ENCODE measurements at places on chromosomes 11 and 22.

- DNase-seq = no peak
Observed at GRCh38 chr11:127649071-127649470, 648.5 kb upstream of the KIRREL3 start.

GRCh38 chr22:37752189-37753087 lies 55.3 kb upstream of the GCAT start:
- DNase-seq = peak; percentile 92

DNA sequence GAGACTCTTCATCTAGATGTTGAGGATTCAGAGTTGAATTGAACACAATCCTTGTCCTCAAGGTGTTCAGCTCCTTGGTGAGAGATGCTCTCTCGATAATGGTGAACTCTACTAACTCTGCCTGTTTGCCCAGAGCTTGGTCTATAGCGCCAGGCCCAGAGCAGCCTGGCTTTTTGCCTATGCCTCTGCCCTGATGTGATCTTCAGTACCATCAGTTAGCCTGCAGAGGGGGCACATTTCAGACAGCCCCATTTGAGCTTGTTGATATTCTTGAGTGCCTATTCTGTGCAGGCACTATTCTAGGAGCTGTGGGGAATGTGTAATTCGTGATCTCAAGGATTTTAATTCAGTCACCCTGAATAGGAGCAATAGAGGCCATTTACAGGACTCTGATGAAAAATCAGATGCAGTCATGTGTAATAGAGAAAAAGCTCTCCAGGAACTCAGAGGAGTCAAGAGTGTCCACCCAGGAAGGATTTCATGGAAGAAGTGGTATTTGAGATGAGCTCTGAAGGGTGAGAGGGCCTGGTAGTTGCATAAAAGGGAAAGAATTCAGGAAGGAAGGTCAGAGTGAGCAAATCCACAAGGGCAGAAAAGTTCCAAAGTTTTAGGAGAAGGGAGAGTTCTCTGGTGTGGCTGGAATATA lies 19.3 kb downstream of the GTPBP1 start:
- DNase-seq = peak; percentile 36

DNA sequence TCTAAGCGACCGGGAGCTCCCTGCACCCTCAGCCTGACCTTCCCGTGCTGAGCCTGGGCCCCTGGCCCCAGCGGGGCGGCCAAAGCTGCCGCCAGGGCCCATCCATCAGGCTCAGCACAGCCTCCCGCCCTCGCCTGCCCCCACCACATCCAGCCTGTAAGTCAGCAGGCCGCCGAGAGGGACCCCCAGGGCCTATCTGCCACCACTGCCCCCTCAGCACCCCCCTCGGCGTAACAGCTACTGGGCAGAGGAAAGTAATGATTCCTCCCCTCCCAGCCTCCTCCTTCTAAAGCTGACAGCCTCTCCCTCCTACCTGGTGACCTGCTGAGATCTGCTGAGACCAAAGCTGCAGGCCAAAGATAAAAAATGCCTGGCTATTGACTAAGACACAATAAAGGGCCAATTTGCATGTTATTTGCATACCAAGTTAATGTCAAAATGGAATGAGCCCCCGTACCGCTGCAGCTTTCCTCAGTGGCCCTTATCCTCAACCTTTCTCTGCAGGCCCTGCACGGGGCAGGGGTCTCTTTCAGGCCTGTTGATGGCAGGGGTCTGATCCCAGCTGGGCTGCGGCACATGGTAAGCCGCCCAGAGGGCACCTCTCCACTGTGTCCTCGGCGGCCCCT lies 51.6 kb downstream of the RPUSD4 start:
- no peak for DNase-seq

DNA sequence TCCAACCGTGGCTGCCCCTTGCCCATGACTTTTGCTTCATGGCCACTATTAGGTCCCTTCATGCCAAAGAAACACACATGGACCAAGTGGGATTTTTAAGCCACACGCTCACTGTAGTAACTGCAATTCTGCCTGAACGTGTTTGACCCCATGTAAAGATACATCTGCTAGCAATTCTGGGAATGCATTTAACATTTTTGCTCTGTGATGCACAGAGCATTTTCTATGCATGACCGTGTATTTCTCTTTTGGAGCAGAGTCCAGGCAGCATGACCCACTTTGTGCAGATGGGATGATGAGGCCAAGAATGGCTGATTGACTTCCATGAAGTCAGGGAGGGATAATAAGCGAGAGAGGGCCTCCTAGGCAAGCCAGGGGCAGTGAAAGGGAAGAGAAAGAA lies 108.5 kb downstream of the TP53I11 start:
- DNase-seq = no peak

DNA sequence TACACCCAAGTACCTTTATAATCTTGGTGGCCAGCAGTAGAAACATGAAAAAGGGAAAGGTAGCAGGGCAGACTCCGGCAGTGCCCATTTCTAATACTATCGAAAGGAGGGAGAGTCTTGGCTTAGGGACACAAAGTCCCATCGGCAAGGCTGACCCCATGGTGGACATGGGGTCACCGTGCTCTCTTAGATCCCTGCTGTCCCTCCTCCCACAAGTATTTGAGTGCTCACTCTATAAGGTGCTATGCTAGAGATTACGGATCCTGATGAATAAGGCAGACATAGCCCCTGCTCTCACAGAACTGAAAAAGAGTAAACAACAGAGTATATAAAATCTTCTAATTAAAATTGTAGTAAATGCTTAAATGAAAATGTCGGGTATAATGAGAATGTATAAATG lies 172.4 kb upstream of the PITPNB start:
- DNase-seq = no peak

DNA sequence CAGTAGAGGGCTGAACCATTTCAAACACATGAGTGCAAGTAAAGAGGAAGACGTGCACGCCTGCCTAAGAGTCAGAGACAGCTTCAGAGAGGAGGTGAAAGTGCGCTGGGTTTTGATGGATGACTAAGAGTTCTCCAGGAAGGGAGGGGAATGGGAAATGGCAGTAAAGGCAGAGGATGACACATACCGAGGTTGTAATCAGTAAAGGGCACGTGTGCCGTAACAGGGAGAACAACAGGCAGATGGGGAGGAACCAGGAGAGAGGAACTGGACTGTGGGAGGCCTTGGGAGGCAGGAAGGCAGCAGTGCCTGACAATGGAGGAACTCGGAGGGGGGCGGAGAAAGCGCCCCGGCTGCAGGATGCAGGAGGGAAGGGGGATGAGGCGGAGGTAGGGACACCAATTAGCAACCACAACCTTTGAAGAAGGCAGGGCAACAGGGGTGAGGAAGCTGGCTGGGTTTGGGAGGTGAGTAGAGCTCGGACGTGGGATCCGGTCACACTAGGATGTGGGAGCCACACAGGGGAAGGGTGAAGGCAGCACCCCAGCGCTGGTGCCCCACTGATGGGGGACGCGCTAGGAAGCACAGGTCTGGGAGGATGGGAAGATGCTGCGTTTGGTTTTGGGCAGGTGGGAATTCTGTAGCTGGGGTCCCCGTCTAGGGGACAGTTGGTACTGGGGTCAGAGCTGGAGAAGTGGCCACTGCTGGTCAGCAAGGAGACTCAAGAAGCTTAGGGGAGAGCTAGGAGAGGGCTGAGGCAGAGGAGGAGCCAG lies 67.4 kb downstream of the SCUBE1 start:
- no peak for DNase-seq

- no peak for DNase-seq
Observed at GRCh38 chr11:94885133-94885532, 88.2 kb downstream of the CWC15 start.

GRCh38 chr11:119756169-119756865 lies 27.3 kb upstream of the NECTIN1 start:
- DNase-seq = no peak

- DNase-seq = peak; percentile 30
Observed at GRCh38 chr11:8913961-8914660, 3.1 kb downstream of the AKIP1 start.

GRCh38 chr11:14144934-14145333 lies 182.4 kb downstream of the SPON1 start:
- no peak for DNase-seq

- DNase-seq = peak; percentile 88
Observed at GRCh38 chr11:119728651-119729580, at the start of gene NECTIN1. NECTIN1 (minus strand) TSS chr11:119729200; CDS start chr11:119728553, 647 bp downstream.

DNA sequence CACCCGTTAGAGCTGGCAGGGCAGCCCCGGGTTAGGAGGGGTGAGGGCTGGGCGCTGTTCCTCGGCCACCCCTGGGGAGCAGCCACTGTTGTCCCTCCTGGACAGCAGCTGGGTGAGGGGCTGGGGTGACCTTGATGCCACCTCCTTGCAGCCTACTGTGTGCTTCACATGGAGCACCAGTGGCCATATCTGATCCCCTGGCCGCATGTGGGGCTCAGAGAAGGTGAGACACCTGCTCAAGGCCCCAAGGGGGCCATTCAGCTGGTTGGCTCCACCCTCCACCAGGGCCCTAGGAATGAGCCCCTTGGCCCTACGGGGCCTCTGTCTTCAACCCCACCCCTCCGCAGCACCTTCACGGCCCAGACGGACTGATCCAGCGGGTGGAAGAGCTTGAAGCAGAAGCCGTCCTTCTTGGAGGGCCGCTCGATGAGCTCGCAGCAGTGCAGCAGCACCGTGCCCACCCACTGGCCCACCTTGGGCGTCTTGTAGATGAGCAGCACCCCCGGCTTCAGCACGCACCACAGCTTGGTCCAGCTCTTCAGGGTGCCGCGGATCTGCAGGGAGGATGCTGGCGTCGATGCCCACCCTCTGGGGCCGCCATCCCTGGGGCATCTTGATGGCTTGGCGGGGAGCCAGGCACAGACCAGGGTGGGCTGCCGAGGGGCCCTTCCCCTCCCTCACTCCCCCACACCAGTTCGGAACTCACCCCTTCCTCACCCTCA lies 44.9 kb downstream of the OSBPL5 start:
- DNase-seq = no peak

- DNase-seq = no peak
Observed at GRCh38 chr11:32400670-32401369, 34.5 kb downstream of the WT1 start.

GRCh38 chr11:2268729-2269600 lies 1.4 kb downstream of the ASCL2 start:
- no peak for DNase-seq

DNA sequence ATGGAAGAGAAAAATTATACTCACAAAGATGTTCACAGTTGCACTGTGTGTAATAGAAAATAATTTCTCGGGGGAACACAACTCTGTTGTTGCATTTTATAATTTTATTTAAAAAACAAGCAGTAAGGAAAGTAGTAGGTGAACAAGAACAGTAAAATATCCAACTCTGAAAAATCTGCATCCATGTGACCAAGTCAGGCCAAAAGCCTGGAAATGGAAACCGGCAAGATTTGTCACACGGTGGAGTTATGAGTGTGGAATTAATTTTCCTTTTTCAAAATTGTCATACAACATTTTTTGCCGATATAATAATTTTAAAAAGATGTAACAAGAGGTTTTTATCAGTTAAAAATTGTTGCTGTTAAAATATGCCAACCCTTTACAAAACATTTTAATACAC lies 1421.5 kb downstream of the BRD1 start:
- no peak for DNase-seq

GRCh38 chr11:10265936-10266335 lies 28.1 kb downstream of the SBF2 start:
- DNase-seq = no peak

DNA sequence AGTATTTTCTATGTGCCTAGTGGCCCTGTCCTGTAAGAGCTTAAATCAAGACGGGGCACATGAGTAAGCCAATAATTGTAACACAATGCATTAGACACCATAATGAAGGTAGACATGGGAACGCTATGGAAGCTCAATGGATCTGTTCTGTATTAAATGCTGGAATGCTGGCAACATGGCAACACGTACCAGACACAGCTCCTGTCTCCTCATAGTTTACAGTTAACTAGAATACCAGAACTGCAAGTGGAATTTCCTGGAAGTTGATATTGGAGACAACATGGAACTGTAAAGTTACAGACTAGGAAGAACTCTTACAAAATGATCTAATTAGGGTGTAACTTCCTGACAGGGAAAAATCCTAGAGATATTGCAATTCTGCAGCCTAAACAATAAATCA lies 12.4 kb downstream of the P4HA3 start:
- no peak for DNase-seq

DNA sequence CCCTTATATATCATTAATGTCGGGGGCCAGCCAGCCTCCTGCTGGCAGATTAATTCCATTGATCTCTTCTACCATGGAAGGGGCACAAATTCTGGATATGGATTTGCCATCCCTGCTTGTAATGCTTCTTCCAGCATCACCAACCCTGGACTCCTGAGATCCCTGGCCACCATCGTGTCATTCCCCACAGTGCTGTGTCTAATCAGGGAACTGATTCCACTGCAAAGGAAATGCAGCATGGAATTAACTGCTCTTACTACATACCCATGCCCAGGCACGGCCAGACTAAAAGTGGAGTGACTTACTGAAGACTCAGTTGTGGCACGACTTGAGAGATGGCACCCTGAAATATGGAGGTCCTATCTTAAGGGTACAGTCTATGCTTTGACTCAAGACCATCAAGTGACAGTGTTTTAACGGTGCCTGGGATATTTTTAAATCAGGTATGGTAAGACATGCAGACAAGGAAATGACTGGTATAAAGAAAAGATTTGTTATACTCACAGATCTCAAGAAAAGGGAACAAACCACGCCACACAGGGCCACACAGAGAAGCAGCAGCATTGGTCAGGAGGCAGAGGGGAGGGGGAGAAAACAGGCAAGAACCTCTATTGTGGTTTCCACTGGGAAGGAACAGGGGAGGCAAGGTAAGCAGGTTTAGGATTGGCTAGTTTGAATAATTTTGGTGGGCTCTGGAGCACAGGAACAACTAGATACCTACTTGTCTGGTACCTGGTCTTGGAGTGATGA lies 65.1 kb downstream of the IGLL5 start:
- DNase-seq = no peak

GRCh38 chr22:50696251-50696798 lies 23.7 kb downstream of the SHANK3 start:
- no peak for DNase-seq

DNA sequence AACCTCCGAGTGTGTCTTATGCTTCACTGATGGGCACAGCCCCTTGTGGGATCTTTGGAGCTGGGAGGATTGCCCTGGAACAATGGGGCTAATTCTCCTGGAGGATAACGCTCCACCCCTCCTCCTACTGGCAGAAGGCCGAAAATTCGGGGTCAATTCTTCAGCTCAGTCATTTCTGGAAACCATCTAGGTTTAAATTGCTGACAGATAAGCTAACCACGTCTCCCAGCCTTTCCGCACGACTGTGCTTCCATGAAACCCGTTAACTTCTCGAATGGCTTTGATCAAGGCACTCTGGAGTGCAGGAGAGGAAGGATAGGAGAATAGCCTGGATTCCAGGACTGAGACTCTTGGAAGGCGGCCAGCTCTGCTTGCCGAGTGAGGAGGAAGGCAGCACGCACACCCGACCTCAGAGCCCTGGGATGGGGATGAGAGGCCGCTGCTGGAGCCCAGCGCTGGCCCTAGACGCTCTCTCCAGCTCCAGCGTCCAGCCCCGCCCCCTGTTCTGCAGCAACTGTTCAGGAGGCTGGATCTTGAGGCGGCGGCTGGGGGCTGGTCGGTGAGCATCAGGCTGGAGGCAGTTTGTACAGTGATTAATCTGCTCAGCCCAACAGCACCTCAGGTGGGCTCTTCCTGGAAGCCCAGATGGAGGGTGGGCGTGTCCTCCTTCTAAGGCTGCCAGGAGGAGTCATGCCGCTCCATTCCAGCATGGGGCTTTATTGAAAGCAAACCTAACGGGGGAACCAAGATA lies 176.7 kb upstream of the NCAM1 start:
- no peak for DNase-seq
